CD4-positive, alpha-beta T cell treated with Interleukin-4 for 4 hours (primary cell): ENCODE measurements at places on chromosomes 11 and 22.

DNA sequence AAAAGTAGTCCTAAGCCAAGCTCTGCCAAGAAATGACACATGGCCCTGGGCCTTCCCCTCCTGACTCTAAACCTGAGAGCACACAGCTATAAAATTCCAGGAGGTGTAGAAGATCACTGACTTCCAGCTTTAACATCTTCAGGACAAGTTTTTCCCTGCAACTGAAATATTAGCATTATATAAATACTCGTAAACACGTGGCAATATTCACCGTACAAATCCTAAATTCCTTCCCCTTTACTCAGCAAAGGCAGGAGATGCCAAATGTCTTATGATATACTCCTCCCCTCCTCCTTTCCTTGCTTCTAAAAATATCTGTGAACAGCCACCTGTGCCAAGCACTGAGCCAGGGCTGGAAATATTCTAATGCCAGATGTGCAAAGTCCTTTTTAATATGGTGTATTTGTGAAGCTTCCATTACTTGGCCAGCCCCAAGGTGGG lies 194.0 kb downstream of the LARGE1 start:
- no peak for DNase-seq

GRCh38 chr11:134640971-134641968 lies 229.2 kb upstream of the B3GAT1 start:
- no peak for DNase-seq

DNA sequence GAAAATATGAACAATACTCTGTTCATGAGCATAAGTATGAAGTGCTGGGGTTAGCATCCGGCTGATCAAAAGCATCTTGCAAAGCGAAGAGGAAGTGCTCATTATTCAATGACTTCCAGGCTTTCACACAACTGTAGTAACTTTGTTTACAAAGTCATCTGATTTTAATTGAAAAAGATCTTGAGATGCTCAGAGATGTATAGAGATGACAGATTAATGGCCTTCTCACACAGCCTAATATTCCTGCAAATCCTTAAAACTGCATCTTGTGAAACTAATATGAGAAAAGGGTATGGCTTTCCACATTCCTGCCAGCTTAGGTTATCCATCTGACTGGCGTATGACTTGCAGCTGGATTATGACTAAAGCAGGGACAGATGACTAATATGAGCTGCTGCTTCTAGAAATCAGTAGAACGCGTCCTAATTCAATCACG lies 125.4 kb downstream of the CASP12 start:
- peak; percentile 25 for DNase-seq

GRCh38 chr11:77214557-77214956 lies 86.5 kb downstream of the MYO7A start:
- DNase-seq: no peak

- DNase-seq: no peak
These were observed 15.5 kb downstream of the TEF start for GRCh38 chr22:41397143-41397811.

GRCh38 chr11:19604679-19605375 lies 107.8 kb upstream of the NAV2 start:
- DNase-seq: no peak

DNA sequence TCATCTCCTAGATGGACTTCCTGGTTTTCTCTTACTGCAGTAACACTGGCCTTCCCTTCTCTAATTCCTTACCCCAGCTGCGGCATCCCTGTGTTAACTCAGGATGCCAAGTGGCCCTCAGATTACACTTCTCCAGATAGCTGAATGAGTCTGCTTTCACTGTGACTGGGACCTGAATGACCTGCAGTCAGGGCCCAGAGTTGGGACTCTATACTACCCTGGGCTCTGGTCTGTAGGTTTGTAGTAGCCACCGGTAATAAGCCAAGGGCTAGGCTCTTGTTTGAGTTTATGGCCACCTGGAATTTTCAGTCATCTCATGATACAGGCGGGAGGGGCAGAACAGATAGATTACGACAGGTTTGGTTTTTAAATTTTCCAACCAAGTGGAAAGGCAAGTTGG lies 24.1 kb downstream of the TUB start:
- DNase-seq: no peak

- DNase-seq: no peak
These were observed 63.9 kb downstream of the MYH9 start for GRCh38 chr22:36323855-36324331.

DNA sequence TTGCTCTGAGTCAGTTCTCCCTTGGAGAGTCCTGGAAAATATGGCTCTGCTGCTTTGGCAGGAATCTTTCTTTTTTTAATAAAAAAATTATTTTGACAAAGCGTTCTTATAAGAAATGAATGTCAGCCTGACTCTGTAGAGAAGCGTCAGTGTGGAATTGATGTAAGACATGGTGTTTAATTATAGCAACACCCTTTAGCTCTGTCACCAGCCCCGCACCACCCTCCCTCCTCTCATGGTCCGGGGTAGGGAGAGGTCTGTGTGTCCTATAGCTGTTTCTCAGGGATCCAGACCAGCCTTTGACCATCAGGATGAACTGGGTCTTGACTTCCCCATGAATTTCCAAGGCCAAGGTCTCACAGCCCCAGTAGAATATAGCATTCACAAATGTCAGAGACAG lies 120.6 kb downstream of the CHST1 start:
- DNase-seq: no peak

DNA sequence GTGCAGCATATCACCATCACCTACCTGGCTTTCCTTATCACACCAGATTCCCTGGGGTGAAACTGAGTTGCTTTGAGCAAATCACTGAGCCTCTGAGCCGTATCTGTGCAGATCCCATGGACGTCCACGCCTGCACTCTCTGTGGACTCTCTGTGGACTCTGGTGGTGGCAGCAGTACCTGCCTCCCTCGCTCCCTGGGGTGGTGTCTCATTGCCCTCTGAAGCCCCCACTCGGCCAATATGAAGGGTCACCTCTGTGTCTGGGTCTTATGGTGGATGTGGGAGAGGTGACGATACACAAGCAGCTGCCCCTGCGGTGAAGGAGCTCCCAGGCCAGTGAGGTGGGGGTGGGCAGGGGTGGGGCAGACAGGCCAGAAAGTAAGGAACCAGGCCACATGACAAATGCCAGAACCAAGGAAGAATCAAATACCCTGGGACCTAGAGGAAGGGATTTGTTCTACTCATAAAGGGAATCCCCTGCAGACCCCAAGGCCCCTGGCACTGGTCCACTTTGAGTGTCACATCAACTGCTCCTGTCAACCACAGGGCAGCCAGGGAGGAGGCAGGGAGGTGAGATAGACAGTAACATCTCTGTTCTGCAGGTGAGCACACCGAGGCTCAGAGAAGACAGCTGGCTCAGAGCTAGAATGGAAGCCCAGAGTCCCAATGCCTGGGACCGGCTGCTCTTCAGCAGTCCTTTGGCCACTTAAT lies 9.2 kb upstream of the CHST1 start:
- no peak for DNase-seq

GRCh38 chr11:359181-359714 lies 10.1 kb upstream of the B4GALNT4 start:
- DNase-seq: peak; percentile 62

- DNase-seq: no peak
These were observed 13.7 kb upstream of the NXPE2 start for GRCh38 chr11:114664641-114665040.

DNA sequence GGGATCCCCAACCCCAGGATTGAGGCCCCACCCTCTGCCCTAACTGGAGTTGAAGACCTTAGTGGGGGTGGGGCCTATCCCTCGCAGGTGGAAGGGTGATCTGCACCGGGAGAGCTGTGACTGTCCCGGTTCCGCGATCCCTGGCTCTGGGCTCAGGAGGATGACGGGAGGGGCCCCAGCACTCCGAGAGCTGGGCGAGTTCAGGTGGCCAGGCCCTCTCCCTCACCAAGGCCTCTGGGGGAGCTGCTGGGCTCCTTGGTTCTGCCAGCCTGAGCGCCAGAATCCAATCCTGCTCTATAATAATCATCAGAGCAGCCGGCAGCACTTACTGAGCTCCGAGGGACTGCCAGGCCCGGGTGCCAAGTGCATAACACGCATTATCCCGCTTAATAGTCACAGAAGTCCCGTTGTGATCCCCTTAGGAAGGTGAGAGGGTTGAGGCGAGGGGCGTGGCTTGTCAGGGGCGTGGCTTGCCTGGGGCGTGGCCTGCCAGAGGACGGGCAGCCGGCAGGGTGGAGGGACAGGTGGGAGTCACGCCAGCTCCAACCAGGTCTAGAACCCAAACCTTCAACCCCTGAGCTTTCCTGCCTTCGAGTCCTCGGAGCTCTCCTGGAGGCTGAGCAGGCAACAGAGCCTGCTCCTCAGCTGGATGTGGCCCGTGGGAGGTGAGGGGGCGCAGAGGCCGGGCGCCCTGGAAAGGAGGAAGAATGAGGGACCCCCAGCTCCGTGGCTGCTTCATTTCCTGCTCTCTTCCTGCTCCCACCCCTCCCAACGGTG lies 7.3 kb upstream of the SYT7 start:
- peak; percentile 33 for DNase-seq

DNA sequence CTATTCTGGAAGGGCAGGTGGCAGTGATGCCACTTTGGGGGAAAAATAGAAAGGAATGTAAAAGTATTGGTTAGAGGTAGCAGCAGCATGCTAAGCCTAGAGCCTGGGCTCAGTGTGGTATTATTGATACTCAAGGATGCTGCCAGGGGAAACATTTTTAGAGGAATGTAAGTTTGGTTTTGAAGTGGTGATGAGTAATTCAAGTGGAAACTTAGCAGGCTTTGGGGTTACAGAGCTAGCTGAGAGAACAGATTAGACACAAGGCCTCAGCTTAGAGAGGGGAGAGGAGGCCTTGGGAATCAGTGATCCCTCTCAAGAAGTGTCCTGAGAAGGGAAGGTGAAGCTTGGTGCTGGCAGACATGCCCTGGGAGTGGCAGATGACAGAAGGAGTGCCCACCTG lies 32.9 kb upstream of the DDI1 start:
- DNase-seq: no peak

- DNase-seq: no peak
These were observed 204.4 kb downstream of the ADAMTS15 start for GRCh38 chr11:130652671-130653335.

- no peak for DNase-seq
These were observed 152.0 kb upstream of the TENM4 start for GRCh38 chr11:79592824-79593223.

DNA sequence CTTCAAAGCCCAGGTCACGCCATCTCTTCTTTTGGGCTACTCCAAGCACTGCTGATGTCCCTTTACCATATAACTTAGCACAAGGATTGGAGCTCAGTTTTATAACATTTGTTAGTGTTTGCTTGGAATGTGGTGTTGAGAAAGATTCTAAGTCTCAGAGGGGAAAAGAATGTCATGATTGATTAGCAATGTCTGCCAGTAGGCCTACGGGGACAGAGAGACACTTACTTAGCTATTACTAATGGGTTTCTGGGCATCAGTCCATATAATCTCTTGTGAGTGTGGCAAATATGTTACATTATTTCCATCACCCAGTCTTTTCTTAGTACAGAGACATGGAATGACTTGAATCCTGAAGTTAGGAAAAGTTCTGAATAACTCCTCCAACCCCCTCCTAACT lies 75.4 kb upstream of the FSHB start:
- no peak for DNase-seq

DNA sequence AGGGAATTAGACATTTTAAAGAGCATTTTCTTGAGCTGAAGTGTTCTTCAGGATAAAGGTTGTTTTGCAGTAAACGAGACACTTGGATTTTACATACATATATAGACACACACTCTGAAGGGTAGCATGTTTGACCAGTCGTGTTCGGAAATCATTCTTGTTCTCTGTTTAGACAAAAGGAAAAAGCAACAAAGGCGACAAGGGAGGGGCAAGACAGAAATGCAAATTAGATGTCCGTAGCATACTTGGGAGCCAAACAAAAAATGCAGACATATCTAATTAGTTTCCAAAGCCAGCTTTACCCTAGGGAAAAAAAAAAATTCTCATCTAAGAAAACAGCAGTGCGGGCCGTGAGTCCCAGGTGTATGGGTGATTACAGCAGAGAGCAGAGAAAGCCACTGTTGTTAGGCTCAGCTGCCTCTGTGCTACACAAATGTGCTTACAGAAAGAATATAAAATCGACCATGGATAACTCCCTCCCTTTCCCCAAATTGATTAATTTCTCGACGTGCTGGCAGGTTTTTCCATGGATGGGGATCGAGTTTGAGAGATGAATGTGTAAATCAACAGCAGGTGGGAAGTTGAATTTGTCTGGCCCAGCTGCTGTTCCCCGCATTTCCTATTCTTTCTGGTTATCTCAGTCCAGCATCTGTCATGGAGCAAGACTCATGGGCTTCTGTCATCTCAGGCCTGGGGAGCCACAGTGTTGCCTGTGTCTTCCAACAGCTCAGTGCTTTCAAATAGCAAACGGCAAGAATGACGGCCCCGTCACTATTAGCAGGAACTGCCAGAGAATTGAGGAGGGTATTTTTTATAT lies 176.5 kb upstream of the TTC12 start:
- no peak for DNase-seq

GRCh38 chr22:25051073-25051472 lies 98.6 kb downstream of the KIAA1671 start:
- DNase-seq: no peak

- no peak for DNase-seq
These were observed 6.2 kb upstream of the FBLN1 start for GRCh38 chr22:45496451-45496941.

GRCh38 chr11:24132471-24132870 lies 364.4 kb upstream of the LUZP2 start:
- no peak for DNase-seq

DNA sequence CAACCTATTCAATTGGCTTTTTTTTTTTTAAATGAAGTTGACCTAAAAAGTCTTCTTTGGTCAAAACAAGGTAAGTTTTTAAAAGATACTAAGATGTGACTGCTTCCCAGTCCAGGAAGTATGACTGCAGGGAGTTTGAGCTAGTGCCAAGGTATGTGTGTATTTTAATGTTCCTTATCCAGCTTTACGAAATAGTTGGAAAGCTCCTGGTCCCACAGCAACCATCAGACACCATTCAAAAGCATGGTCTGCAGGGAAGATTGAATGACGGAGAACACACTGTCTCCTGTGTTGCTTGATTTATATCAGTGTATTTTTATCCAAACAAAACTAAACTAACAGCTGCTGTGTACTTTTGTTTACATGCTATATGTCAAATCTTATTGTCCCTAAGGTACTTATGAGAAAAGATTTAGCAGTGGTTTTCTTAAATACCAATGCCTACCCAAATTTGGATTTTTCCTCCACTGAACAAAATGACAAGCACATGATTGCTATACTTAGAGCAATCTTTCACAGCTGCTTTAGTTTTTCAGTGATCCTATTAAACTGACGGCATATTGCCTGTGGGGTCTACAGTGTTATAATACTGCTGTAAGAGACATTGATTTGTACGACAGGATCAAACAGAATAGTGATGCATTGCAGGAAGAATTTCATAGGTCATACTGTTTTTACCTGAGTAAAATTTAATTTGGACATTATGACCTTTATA lies 122.9 kb downstream of the DCDC1 start:
- no peak for DNase-seq
